Activated naive CD8-positive, alpha-beta T cell treated with anti-CD3 and anti-CD28 coated beads, Interleukin-2, amount 50 U/mL, for 16 hours (primary cell): ENCODE measurements at places on chromosomes 11 and 22.

- no peak for DNase-seq
Measured at GRCh38 chr11:76339221-76339620, 41.7 kb downstream of the THAP12 start.

DNA sequence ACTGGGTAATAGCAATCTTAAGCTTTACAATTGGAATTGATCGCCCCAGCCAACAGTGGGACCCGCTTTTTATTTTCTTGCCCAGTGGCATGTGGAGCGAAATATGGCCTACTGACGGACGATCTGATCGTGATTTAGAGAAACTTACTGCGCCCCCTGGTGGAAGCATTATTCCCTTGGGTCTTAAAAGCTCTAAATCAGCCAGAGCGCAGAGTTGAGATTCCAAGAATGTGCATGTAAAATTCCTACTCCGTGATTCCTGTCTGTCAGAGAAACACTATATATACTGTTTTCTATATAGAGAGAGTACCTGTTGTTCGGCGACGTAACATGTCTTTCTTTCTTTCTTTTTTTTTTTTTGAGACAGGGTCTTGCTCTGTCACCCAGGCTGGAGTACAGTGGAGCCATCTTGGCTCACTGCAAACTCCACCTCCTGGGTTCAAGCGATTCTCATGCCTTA is 3.7 kb upstream of the DPF2 start:
- peak; percentile 74 for DNase-seq

GRCh38 chr11:18365741-18366140 is 28.6 kb upstream of the LDHA start:
- no peak for DNase-seq

GRCh38 chr11:14636119-14636518 is 7.5 kb upstream of the PDE3B start:
- DNase-seq, result no peak

- DNase-seq, result no peak
Measured at GRCh38 chr11:78392854-78393253, 24.8 kb downstream of the GAB2 start.

DNA sequence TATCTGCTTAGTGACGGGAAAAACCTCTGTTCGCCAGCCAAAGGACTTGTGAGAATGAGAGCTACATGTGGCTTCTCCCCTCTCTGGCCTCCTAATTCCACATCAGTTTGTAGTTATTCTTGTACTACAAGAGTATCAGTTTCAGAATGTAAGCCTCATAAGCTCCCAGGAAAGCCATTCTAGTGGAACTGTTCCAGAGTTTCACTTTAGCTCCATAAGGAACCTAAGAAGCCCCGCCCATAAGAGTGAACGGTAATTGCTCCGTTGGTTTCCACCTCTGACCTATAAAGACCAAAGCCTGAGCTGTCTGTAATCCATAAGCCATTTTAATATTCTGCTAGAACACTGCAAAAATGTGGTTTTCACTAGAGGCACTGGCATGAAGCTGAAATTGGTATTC is 53.0 kb downstream of the SIK3 start:
- DNase-seq, result no peak

DNA sequence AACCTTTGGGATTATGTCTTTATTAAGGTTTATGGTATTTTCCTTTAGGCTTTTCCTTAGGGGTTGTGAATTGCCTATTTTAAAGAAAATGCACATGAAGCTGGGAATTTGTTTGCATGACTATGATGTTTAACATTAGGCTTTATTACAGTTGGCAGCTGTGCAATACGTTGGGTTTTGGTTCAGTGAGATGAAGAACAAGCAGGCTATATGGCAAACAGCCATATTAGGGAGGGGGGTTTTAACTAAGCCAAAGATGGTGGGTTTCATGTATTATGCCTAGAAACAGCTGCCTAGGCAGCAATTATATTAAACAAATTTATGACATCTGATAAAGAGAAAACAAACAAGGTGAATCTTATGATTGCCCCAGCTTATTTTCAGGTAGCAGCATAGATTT is 880.8 kb downstream of the FAM181B start:
- DNase-seq, result no peak

DNA sequence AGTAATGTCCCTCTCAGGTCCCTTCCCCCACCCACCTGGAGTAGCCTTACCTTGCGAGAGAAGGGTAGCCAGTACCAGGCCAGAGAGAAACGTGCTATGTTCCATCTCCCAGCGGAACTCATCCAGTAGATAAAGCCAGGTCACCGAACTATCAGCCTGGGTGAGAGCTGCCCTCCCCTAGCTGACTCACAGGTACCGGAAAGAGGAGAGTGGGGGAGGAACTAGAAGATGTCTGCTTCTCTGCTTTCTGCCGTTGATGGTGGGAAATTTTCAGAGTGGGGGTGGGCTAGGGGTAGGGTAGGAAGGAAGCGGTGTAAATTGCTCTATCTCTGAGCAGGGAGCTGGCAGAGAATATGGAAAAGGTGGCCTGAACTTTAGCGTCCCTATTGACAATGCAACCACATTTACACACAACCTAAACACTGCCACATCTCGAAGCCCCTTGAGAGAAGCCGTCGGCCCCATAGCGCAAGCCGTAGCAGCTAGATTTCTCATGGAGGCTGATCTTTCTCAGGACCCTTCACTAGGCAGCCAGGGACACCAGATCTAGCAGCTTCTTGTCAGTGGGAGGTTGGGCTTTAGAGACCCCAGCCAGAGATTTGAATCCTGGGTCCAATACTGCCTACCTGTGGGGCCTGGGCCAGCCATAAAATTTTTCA is at the start of gene CD3D:
Gene CD3D (minus strand): TSS at position 203 of the 659 bp plus-strand sequence. CDS start 98 bp downstream, at position 105.
- DNase-seq, result peak; percentile 51

DNA sequence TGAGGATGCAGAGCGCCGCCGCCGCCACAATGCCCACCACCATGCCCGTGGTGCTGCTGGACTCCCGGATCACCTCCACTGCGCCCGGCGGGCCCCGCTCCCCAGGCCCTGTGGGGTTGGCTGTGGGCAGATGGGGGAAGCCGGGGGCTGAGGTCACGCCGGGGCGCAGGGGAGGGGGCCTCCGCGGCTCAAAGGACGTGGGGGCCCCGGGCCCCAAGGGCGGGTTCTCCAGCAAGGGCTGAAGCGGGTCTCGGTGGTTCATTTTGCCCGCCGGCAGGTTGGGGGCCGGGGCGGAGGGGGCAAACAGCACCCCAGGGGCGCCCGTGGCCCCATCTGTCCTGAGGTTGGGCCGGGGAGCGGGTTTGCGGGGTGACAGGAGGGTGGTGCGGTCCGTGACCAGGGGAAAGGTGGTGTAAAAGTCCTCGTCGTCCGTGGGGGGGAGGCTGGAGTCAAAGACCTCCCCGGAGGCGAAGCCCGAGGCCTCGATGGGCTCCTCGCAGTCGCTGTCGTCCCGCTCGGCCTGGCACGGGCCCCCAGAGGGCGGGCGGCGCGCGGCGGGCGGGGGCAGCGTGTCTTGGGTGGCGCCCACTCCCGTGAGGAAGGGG is 16.5 kb downstream of the SLC22A12 start:
- DNase-seq, result no peak

- DNase-seq, result no peak
Measured at GRCh38 chr11:77619576-77620198, 17.9 kb downstream of the CLNS1A start.
